Subcutaneous adipose tissue (tissue), 4 donors: ENCODE measurements at places on chromosomes 4 and X. TPM values are rescaled to one million over a fixed set of nuclear protein-coding genes. Genes with fewer than 3 reads are reported as not detected.

The POLN gene
- total RNA-seq = 2.6 TPM

The TKTL1 gene
- 0.34 TPM for total RNA-seq

The UNC5C gene
- 0.68 TPM for total RNA-seq

The TASL gene
- 0.75 TPM for total RNA-seq

The USP27X gene
- 1.3 TPM for total RNA-seq

The RXFP1 gene
- total RNA-seq = not detected

The RBM10 gene
- total RNA-seq = 15.8 TPM

The CXCL1 gene
- not detected for total RNA-seq

The SUPT20HL2 gene
- total RNA-seq = not detected

The KCNIP4 gene
- total RNA-seq = not detected

The CHIC2 gene
- 36.7 TPM for total RNA-seq

The HSFX3 gene
- not detected for total RNA-seq

The ADGRG2 gene
- total RNA-seq = 1.1 TPM

The DDX53 gene
- not detected for total RNA-seq

The PGAM4 gene
- total RNA-seq = not detected

The INTU gene
- 3.6 TPM for total RNA-seq

The ACE2 gene
- 6.7 TPM for total RNA-seq

The ARHGAP10 gene
- 106 TPM for total RNA-seq

The VSIG1 gene
- not detected for total RNA-seq

The TLR8 gene
- total RNA-seq = 2.1 TPM

The NHSL2 gene
- 9.3 TPM for total RNA-seq

The SSX3 gene
- total RNA-seq = not detected

The KANTR gene
- total RNA-seq = 21.1 TPM

The CXCL11 gene
- not detected for total RNA-seq

The SSX1 gene
- not detected for total RNA-seq

The PLXNA3 gene
- total RNA-seq = 12.1 TPM

The GASK1B gene
- 21.1 TPM for total RNA-seq

The CNGA2 gene
- not detected for total RNA-seq

The SPANXN4 gene
- total RNA-seq = not detected

The MAGEB6 gene
- total RNA-seq = not detected

The CXCL13 gene
- not detected for total RNA-seq

The PITX2 gene
- 0.49 TPM for total RNA-seq

The ETNPPL gene
- total RNA-seq = not detected

The FIP1L1 gene
- 38.2 TPM for total RNA-seq

The TCEAL5 gene
- total RNA-seq = not detected
